ENCODE measurements at places on chromosomes 4 and X.

DNA sequence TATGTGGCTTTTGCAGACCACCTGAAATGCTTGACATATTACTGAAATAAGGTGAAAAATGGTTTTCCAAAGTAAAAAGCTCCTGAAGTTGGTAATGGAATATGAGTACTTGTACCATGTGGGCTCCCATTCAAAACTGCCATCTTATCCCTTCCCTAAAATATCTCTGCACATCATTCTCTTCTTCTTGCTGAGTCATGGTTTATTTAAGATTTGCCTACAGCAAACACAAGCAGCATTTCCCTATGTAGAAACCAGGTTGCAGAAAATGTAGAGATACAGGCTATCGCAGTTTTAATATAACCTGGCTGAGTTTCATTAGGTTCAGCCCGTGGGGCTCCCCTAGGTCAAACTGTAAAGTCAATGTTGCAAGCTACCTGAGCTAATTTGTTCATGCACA is 270.1 kb downstream of the NLGN4X start:
- DNase-seq: no peak

DNA sequence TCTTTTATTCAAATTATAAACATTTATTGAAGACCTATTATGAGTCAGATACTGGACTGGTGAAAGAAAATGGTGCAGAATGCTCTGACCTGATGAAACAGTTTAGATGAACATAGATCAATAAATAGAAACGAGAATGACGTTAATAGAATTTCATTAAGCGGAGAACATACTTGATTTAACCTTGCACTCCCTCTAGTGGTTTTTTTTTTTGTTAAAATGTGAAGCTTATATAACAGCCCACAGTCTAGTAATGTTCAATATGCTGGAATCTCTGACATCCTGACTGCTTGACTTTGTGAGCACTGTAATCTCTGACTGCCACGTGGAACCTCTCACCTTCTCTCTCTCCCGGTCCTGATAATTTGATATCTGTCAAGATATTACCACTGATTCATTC is 32.3 kb downstream of the HDAC8 start:
- DNase-seq: peak; percentile 42

- no peak for DNase-seq
Observed at GRCh38 chrX:11261260-11261659, 32.0 kb upstream of the AMELX start.

GRCh38 chrX:78455901-78456300 is 128.5 kb upstream of the CYSLTR1 start:
- no peak for DNase-seq

- peak; percentile 49 for DNase-seq
Observed at GRCh38 chrX:50691820-50692219, 122.2 kb downstream of the SHROOM4 start.

- DNase-seq: no peak
Observed at GRCh38 chr4:61923179-61923578, 723.1 kb downstream of the ADGRL3 start.

DNA sequence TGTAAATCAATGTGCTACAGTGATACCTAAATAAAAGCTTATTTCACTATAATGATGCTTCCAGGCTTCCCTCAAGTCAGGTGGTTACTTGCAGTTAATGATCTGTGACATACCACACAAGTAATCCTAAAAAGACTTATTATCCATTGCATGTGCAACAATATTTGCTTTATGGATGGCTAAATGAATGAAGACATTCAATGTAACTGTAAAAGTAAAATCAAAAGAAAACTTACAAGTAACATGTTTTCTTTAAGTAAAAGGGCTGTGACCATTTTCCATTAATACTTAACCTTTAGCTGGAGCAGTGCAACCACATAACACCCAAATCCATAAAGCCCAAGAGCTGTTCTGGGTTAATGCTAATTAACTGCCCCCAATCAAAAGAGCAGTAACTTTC is 42.6 kb downstream of the RAB28 start:
- DNase-seq: no peak

- DNase-seq: no peak
Observed at GRCh38 chr4:78829296-78829695, 53.1 kb downstream of the BMP2K start.

DNA sequence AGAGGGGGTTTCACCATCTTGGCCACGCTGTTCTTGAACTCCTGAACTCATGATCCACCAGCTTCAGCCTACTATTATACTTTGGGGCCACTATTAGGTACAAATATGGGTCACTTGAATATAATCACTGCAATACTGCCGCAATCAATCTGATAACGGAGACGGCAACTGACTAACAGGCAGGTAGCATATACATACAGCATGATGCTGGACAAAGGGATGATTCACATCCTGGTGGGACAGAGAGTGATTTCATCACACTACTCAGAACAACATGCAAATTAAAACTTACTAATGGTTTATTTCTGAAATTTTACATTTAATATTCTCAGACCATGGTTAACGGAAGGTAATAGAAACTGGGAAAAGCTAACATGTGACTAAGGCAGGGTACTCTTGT is 10.9 kb downstream of the LRBA start:
- no peak for DNase-seq

- peak; percentile 93 for DNase-seq
Observed at GRCh38 chr4:3786196-3786869, 20.1 kb downstream of the ADRA2C start.

DNA sequence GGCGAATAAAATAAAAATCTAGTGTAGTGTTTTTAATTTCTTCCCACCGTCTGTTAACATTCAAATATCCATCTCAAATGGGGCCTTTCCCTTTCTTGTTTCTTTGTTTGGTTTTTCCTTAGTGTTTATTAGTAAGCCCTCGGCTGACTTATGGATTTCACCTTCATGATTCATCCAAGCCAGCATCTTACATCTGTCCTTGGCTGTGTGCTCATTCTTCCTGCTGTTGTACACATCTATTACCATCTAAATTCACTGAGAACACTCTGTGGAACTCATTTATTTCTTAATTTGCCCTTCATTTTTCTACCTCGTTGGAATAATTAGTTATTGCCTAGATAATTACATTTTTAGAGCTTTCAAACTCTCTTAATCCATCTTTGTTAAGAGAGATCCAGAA is 84.9 kb downstream of the SPCS3 start:
- no peak for DNase-seq

DNA sequence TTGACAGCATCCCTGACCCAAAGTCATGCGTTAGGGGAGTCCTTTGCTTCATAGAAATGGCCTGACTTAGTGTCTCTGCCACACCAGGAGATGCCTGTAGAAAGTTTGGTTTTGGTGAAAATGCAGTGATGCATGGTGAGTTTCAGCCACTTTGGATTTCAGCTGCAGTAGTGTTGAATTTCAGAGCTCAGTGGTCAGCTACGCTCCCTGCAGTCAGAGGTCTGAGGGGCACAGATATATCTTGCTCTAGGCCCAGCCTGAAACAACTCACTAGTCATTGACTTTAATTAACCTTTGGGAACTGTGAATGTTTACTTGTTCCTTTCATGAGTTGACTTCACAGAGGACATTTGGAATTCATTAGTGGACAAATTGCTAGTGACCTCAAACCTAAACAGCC is 17.5 kb downstream of the RBMX2 start:
- no peak for DNase-seq

DNA sequence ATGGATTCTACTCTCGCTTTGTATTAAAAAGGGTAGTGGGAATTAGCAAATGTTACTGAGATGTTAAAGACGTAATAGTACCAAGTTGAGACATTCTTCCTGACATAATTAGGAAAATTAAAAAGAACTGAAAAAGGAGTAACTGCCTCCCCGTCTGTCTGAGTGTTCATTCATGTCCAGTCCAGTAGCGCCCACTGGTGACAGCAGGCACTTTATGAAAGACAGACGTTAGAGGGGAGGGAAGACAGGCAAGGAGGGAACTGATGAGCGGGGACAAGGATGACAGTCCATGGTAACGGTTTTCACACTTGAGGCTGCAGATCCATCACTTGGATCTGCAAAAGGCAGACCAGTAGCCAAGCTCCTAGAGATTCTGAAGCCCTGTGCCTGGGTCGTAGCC is 326.7 kb downstream of the STK32B start:
- no peak for DNase-seq

GRCh38 chr4:100736641-100737451 is 219.0 kb upstream of the EMCN start:
- DNase-seq: no peak

- DNase-seq: no peak
Observed at GRCh38 chr4:123652476-123652875, 255.9 kb downstream of the SPRY1 start.

DNA sequence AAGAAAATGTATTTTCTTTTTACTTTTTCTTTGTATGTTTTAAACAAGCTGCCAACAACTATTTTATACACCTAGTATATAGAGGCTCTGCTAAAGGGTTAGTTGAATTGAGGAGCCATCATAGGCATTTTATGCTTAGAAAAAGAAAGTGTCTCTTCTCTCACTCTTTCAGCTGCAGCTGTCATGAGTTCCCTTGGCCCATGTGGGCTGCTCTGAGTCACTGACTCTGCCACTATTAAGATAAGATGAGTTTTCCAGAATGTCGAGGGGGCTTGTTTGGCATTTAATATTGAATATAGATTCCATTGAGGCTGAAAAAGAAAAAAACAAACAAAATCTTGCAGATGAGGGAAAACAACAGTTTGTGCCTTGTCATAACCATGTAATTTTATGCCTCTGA is 126.0 kb upstream of the PAQR3 start:
- DNase-seq: no peak

DNA sequence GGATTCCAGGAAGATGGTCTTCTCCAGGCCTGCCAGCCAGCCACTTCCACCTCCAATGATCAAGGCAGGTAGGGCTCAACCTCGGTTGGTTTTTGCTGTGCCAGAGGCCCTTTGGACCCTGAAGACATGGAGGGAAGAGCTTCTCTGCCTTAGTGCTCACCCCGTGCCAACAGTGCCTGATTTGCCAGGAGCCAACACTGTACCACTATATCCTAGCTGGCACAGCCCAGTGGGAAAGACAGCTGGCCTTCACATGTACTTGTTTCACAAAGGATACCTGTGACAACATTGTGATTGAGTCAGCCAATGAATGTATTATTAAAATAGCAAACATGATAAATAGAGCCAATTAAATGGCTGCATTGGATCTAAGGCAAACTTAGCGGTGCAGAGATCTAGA is 51.9 kb upstream of the PRPS1 start:
- DNase-seq: no peak

GRCh38 chr4:79603681-79604080 is 195.7 kb upstream of the GK2 start:
- no peak for DNase-seq

DNA sequence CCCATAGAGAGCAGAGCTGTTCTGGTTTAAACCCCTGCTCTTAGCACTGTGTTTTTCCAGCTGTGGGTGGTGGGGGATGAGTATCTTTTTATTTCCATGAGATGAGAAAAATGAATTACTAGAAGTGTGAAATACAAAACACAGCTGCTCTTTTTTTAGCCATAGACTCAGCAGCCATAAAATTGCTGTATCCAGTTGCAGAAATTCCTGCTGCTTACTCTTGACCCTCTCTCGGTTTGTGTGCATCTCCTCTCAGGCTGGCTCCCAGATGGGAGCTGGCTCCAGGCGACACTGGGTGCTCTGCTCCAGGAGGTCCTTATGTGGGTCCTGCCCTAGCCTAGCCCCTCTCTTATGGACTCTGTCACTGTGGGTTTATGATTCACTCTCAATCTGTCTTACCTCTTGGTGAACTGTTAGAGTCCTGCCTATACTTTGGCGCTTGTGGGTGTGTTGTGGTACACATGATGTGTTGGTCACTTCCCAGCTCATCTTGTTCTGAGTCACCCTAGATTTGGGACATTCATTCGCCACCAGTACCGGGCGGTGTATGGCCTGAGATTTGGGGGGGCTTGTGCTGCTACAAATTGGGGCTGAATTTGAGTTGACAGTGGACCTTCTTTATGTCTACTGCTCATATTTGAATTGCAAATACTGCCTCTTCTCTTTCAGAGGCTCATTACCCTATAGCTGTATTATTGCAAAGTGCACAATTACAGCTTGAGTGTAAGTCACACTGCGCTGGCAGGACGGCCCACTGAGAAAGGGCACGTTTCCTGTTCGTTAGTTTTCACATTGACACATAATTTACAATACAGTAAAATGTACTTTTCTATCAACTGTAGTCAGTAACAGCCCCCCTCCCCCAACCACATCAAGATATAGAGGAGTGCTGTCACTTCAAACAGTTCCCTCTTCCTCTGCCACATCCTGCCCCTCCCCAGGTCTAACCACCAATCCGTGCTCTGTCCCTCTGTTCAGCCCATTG is 46.9 kb upstream of the MSANTD1 start:
- DNase-seq: no peak

GRCh38 chr4:97396097-97396496 is 747.2 kb downstream of the STPG2 start:
- no peak for DNase-seq

- no peak for DNase-seq
Observed at GRCh38 chrX:128020701-128021100, 31.5 kb downstream of the ACTRT1 start.

DNA sequence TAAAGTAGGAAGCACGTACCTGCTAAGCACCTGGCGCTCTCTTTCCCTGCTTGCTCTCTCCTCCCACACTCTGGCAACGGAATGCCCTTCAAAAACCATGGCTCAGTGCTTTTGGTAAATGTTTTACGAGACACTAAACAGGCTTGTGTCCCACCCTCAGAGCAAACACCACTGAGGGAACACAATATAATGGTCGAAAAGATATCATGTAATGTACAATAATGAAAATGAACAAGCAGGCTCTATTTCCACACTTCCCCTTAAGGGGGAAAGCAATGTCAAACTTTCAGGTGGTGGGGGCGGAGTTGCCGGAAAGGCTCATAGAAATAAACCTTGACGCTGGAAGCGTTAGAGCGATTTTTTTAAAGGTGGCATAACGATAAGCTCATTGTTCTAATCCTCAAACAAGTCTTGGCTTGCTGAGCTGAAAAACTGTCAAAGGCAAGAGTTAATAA is 115.1 kb downstream of the RBM47 start:
- DNase-seq: no peak

- DNase-seq: peak; percentile 64
Observed at GRCh38 chrX:71103110-71103983, 3.2 kb downstream of the CXorf65 start.

- DNase-seq: peak; percentile 42
Observed at GRCh38 chr4:76984788-76985211, 35.2 kb downstream of the SEPTIN11 start.

- no peak for DNase-seq
Observed at GRCh38 chrX:15797707-15798106, 7.4 kb downstream of the ZRSR2 start.

- DNase-seq: no peak
Observed at GRCh38 chrX:107701493-107702121, 73.3 kb downstream of the PRPS1 start.

DNA sequence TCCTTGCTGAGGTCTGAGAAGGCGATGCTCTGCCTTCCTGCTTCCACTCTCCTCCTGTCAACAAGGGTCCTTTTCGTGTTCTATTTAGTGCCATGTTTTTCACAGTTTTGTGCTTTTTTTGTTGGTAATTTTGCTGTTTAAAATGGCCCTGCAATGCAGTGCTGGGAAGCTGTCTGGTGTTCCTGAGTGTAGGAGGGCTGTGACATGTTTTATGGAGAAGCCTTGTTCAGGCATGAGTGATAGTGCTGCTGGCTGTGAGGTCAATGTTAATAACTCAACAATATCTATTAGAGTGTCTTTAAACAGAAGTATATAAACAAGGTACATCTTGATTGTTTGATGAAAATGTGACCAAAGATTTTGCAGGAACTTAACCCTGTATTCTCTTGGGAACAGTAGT is 27.6 kb downstream of the CLCN4 start:
- DNase-seq: no peak
